ENCODE measurements at places on chromosomes 12 and 14.
A peak's percentile ranks its signal among the peaks of the same experiment; 100 is the strongest.

GRCh38 chr14:73567951-73568885, 795 bp upstream of the ACOT2 start:
- no peak for DNase-seq

DNA sequence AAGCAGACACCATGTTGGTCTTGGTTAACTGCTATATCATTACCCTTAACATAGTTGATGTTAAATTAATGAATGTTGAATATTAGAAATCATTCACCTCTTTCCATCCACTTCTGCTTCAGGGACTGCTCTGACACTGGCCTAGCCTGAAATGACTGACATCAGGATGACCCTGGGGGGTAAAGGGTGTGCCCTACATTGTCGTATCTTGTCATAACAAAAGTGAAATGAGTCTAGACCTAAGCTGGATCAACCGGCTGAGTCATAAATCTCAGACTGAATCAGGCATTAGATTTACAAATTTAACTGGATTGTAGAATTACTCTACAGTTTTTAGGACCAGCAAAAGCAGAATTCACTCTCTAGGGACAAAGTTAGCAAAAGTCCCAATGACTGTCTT, 35.3 kb downstream of the KICS2 start:
- no peak for DNase-seq

DNA sequence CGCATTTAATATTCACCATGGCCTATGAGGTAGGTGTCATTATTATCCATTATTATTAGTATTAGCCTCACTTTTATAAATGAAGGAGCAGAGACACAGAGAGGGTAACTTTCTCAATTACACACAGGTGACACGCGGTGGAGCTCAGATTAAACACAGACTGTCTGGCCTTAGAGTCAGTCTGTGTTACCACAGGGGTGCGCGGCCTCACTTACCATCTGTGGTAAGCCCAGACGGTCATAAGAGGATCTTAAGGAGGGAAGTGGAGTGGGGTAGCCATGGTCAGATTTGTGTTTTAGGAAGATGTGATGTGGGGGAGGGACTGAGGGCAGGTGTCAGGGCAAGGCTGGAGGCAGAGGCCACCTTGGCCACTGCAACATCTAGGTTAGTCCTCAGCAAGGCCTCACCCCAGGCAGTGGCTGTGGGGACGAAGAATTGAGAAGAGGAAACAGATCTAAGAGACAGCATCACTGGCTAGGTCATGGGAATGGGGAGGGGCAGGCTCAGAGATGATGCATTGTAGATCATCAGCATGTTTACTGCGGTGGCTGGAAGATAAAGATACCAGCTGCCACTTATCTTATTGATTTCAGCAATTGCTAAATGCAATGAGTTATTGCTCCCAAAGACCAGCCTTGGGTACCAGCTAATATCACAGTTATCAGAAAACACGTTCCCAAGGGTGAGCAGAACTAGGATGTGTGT, 67.1 kb downstream of the SERPINA3 start:
- DNase-seq, result peak; percentile 36

- DNase-seq, result no peak
Observed at GRCh38 chr12:113877607-113878006, 88.5 kb downstream of the RBM19 start.

DNA sequence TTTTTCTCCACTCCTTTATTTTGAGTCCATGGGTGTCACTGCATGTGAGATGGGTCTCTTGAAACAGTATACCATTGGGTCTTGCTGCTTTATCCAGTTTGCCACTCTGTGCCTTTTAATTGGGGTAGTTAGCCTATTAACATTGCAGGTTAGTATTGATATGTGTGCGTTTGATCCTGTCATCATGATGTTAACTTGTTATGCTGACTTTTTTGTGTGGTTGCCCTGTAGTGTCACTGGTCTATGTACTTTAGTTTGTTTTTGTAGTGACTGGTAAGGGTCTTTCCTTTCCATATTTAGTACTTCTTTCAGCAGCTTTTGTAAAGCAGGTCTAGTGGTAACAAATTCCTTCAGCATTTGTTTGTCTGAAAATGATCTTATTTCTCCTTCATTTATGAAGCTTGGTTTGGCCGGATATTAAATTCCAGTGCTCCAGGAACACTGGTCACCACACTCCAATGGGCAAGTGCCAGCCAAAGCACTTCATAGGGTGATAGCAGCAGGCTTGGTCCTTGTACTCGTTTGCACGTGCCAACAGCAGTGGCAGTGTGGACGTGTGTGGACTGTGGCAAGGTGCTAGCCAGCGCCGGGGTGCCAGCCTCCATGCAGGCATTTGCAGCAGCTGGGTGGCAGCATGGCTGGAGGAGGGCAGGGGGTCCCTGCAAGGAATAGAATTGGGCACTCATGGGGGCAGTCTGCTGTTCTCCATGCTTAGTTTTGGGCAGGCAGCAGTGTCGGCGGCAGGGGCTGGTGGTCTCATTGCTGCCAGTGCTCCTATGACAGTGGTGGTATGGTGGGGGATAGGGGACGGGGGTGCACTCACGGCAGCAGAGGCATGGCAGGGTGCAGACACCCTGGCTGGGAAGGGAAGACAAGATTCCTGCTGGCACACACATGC, 53.5 kb downstream of the FRS2 start:
- no peak for DNase-seq

DNA sequence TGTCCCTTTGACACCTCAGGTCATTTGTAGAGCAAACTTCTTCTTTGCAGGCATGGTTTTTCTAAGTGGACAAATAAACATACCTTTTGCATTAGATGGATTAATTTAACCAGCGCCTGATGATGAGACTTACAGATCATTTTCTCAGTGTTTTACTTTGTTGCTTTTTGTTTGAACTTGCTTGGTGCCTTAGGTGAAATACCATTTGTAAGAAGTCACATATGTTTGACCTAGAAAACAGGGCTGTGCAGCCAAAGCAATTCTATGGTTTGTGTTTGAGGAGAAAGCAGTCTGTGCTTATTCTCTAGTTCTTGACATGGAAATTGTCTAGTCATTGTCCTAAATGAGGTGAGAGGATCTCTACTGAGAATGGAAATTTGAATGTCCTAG, 111.1 kb downstream of the DIP2B start:
- no peak for DNase-seq

- DNase-seq, result no peak
Observed at GRCh38 chr12:42698213-42698612, 108.7 kb upstream of the PRICKLE1 start.

GRCh38 chr14:76881348-76881747, 55.1 kb downstream of the LRRC74A start:
- no peak for DNase-seq

All from chondrocyte (in vitro differentiated cells).